Activated T-helper 17 cell treated with anti-CD3 and anti-CD28 coated beads, Interleukin-2, amount 50 U/mL, for 72 hours (primary cell): ENCODE measurements at places on chromosomes 7 and 10. TPM values are rescaled to one million over a fixed set of nuclear protein-coding genes. Genes with fewer than 3 reads are reported as not detected.
A peak's percentile ranks its signal among the peaks of the same experiment; 100 is the strongest.

GRCh38 chr10:86938260-86938659 lies 19.2 kb downstream of the MMRN2 start:
- no peak for ATAC-seq

GRCh38 chr7:18638594-18639452 lies 143.3 kb downstream of the HDAC9 start:
- peak; percentile 75 for ATAC-seq

Gene OR2A42
- total RNA-seq: not detected

Gene BCCIP
- total RNA-seq: 116 TPM

Gene AKR1D1
- not detected for total RNA-seq
